ENCODE measurements at places on chromosomes 5 and 9.

DNA sequence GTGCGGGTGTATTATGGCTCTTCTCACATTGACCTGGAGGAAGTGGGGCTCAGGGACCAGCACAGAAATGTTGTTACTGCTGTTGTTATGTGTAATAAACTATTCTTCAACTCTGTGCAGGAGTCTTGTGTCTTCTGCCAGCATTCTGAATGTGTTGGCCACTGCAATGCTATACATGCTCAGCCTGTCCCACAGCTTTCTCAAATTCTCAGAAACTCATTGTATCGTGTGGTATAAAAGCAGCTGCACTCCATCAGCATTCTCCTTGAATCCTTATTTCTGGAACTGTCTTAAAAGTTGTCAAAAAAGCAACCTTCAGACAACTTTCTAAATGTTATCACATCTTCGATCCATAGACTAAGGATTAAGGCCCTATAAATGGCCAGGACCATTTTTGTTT is 72.0 kb downstream of the ZNF474 start:
- DNase-seq = no peak

DNA sequence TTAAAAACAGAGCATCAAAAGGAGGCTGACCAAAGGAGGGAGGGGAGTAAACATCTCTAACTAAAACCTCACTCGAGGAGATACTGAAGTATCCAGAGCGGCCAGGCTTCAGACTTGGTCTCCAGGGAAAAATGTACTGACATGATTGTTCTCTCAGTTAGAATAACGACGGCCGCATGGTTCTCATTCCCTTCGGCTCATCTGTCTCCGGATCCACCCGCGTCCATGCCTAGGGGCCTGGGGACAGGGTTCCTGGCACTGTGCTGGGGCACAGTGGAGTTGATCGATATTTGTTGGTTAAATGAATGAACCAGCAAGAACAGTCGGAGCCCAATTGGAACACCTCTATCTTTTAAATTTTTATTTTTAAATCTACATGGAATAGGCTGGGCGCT is 167.1 kb upstream of the PHYKPL start:
- DNase-seq = no peak

DNA sequence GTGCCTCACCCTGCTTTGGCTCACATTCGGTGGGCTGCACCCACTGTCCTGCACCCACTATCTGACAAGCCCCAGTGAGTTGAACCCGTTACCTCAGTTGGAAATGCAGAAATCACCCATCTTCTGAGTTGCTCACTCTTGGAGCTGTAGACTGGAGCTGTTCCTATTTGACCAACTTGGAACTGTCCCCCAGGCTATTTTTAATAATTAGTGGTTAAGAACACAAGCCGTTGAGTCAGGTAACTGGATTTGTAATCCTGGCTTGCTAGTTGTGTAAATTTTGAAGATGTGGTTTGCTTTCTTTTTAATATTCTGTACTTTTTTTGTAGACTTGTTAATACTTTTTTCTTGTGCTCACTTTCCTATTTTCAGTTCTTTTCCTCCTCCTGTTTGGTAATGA is 81.2 kb downstream of the CNTLN start:
- no peak for DNase-seq

- no peak for DNase-seq
Observed at GRCh38 chr5:31854181-31855133, 215.5 kb downstream of the PDZD2 start.

GRCh38 chr5:172913117-172913850 is 45.9 kb upstream of the RPL26L1 start:
- DNase-seq = no peak

GRCh38 chr5:156850206-156850751 is at the start of gene PPP1R2B:
Gene PPP1R2B, plus strand, starts transcription at chr5:156850295. Its CDS starts 268 bp downstream, at chr5:156850563.
- no peak for DNase-seq

DNA sequence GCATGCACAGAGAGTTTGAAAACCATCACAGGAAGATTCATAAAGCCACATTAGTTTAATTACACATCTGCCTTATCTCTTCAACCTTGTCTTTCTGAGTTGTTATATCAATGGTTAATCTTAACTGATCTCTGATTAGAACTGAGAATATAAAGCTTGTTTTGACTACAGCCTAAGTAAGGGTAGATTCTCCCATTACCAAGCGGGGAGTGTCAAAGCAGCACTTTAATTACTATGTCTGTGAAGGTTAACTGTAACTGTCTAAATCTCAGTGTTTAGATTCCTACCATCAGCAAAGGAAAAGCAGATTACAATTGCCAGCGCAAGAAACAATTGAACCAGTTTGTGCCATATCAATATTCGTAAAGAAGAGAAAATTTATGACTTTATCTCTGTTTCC is 348.7 kb downstream of the CDH12 start:
- DNase-seq = no peak

DNA sequence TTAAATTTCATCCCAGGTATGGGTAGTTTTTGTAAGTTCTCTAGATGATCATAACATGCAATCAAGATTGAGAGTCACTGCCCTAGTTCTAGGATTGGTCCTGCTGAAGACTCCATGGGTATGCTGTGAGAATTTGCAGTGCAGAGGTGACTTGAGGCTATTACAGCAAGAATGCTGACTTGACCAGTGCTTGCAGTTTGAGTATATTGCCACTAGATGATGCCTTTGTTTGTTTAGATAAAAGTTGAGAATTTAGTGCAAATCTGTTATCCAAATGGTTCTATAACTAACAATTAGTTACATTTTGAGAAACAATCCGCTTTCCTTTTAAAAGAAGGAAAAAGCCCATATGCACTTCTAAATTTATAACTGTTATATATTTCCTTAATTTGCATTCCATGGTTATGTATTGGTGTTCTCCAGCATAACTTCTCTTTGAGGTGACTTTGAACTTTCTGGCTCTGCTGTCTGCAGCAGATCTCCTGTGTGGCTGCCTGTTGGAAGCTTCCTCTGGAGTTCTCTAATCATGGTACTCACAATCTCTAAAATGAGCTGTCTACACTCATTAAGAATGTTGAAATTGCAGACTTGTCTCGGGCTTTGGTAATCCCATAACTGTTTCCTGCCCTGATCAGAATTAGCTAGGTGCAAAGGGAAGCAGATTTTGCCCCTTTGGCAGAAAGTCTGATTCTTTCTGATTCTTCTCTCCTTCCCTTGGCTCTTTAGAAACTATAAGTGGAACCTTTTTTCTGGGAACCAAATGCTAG is 24.9 kb downstream of the MELK start:
- no peak for DNase-seq

- no peak for DNase-seq
Observed at GRCh38 chr5:152527358-152528052, 122.4 kb upstream of the NMUR2 start.

DNA sequence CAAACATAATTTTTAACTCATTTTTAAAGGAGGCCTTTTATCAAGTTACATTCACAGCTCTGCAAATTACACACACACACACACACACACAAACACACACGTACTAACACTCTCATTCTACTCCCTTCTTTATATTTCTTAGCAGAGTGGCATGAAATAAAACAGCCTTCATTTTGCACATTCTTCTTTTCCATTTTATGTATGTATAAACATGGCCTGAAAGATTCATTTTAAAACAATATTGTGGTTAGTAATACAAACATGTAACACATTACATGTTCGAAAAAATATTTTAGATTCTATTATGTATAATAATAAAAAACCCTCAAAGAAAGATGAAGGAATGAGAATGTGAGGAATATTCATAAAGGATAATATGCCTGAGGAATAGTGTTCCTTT is 86.0 kb upstream of the ITGA2 start:
- no peak for DNase-seq

GRCh38 chr5:105501315-105501714 is 1938.7 kb upstream of the NUDT12 start:
- no peak for DNase-seq

DNA sequence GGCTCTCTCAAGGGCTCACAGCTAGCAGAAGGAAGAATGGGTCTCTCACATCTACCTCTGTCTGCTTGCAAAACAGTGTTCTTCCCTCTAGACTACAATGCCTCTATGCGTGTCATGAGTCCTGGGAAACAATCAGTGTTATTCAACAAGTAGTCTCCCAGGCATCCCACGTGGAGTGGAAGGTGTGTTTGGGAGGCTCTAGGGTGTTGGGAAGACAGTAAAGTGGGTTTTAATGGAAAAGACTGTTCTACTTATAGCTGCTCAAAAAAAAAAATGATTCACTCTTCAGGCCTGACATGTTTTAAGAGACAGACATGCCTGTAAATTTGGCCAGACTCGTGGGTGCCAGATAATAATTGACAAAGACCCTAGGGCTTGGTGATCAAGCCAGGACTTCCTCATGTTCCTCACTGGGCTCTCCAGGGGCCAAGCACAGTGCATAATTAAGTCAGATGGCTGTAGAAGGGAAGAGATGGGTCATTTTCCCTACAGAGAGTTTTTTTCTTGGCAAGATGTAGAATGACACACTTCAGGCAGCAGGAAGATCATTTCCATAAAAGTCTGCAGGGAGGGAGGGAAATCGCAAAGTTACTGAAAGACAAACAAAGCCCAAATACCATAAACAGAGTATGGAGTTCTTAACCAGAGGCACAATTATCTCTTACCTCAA is 246.4 kb downstream of the ACTL7B start:
- no peak for DNase-seq

DNA sequence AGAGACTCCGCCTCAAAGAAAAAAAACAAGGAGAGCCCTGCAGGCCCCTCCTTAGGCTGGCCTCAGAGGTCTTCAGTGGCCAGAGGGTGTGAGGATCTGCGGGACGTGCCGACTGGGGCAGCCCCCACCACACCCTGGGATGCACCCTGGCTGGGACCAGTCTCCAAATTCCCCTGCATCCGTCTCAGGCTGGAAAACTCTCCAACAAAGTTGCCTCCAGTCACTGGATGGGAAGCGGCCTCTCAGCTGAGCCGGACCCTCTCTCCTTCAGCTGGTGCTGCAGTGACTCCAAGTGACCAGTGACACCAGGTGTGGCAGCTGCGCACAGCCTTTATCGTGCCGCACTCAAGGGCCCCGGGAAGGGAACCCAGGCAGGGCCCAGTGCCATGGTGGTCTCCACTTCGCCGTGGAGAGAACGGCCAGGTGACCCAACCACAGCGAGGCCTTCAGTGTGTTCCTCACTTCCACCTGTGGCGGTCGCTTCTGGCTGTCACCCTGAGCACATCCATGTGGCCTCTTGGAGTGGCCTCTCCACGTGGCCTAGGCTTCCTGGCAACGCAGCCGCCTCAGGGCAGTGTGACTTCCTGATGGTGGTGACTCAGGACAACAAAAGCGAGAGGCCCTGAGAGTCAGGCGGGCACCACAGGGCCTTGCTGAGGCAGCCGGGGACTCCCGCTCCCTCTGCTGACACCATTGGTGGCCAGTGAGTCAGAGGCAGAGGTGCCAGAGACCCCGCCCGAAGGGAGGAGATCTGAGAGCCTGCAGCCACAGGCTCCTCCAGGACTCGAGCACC is 19.3 kb upstream of the CAMSAP1 start:
- no peak for DNase-seq

- no peak for DNase-seq
Observed at GRCh38 chr9:124293718-124294506, 36.2 kb downstream of the NEK6 start.

DNA sequence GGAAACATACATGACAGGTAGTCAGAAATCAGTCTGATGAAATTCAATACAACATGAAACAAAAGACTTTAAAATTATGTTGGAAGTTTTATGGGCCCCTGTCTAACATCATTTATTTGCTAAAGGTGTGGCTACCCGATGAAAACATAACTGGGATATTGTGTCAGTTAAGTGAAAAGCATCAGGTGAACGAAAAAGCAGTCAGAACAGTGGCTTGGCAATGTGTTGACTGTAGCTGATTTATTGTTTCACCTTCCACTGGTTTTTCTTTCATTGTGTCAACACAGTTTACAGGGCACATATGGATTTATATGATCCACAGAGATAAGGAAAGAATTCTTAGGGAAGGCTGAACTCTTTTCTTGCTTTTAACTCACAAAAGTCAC is 429.6 kb upstream of the ZNF608 start:
- no peak for DNase-seq

DNA sequence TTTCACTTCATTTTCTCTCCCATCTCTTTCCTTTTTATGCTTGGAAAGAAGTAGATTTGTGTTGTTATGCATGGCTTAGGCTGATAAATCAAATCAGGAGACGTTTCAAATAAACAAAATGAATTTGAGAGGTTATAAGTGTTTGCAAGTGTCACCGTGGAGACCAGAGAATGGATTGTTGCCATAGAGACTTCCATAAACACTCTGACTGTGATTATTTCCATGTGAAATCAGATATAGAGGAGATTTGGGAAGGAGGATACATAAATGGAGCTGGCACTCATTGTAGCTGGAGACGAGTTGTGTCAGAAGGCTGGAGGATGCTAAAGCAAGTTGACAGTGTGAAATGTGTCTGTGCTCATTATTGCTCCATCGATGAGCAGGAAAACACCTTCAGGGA is 84.2 kb upstream of the PCSK1 start:
- no peak for DNase-seq

GRCh38 chr9:35718721-35719511 is 13.1 kb downstream of the TLN1 start:
- DNase-seq = no peak

- no peak for DNase-seq
Observed at GRCh38 chr5:55680353-55680752, 31.8 kb downstream of the SLC38A9 start.

GRCh38 chr9:136270173-136270705 is 24.6 kb upstream of the QSOX2 start:
- no peak for DNase-seq

DNA sequence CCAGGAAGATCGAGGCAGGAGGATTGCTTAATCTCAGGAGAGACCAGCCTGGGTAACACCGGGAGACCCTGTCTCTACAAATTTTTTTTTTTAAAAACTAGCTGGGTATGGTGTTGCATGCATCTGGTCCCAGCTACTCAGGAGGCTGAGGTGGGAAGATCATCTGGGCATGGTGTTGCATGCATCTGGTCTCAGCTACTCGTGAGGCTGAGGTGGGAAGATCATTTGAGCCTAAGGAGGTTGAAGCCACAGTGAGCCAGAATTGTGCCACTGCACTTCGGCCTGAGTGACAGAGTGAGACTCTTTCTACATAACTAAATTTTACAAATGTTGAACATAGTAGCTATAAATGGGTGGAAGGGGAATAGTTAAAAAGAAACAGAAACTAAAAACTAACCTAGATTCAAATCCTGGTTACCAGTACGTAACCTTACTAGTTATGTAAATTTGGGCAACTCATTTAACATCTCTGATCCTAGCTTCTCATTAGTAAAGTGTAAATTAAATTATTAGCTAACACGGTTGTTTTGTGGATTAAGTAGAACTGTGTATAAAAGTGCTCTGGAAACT is 41.7 kb downstream of the TMEM161B start:
- DNase-seq = no peak

GRCh38 chr9:134552349-134552990 is 89.1 kb upstream of the COL5A1 start:
- DNase-seq = no peak

All from central memory CD4-positive, alpha-beta T cell (primary cell).